ENCODE measurements at places on chromosomes 11 and 22.

DNA sequence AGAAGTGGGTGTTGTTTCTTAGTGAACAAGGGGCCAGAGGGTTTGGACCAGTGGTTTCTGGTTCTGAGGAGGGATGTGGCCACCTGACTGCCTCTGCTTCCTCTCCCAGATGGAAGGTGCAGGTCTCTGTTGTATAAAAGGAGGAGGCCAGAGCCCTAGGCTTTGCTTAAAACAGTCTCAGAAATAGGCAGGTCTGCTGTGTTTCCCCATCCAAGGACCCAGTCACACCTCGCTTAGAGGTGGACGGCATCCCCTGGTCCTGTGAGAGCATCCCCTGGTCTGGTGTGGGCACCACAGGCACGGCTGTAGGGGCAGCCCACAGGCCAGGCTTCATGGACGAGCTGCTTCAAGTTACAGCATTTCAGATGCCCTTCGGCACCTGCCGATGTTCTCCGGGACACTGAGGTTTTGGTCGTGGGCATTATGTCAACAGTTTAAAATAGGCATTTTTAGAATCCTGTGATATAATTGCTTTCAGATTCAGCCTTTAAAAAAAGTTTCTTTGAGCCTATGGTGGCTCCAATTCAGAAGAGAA, 45.7 kb upstream of the SHANK2 start:
- DNase-seq: no peak

- no peak for DNase-seq
Measured at GRCh38 chr11:36109590-36109849, 165.7 kb downstream of the LDLRAD3 start.

GRCh38 chr11:62553080-62553838, 6.7 kb upstream of the AHNAK start:
- DNase-seq: peak; percentile 90

DNA sequence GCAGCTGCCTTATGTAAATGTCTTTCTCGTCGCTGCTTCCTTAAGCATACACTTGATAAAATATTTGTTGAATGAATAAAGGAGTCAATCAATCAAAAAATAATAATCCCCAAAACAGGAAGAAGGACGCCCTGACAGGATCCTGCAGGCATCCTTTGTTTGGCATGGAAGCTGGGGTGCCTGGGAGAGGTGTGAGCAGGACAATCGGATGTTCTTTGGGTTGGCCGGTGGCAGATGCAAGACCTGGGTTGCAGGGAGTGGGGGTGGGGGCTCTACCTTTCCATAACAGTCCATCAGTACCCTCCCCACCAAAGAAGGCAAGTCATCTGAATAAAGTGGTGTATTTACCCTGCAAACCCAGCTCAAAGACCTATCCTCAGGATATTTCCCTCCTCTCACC, 1.4 kb upstream of the SHANK2 start:
- no peak for DNase-seq

GRCh38 chr11:29534836-29535235, 482.0 kb downstream of the KCNA4 start:
- peak; percentile 6 for DNase-seq

DNA sequence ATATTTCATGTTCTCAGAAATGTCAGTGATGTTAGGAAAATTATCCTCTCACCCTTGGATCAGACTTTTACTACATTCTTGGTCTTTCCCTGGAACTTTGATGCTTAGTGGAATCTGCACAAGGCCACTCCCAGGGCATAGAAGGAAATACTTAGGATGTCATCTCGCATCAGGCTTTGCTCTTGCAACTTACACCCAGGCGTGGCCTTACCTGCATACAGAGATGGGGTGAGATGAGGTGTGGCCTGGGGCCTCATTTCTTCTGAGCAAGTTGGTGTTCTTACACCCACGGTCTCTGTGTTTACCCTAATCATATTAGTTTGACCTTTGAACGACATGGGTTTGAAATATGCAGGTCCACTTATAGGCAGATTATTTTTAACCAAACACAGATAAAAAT, 19.0 kb upstream of the OR52K2 start:
- DNase-seq: no peak

GRCh38 chr11:69985641-69986439, 92.3 kb upstream of the ANO1 start:
- DNase-seq: no peak

DNA sequence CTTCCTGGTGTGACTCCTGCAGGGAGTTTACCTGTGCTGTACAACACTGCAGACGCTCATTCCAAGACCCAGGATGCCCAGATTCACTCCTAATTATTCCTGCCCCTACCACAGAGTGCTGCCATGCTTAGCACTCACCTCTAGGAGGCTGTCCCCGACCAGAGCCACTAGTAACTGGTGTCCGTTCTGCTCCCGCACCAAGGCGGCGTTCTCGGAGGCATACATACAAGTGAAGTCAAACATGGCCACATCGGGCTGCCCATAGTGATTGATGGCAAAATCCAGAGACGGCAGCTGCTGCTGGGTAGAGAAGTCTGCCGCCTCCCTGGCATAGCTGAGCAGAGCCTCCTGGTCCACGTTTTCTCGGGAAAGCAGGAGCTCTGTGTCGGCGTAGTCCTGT, 122.3 kb upstream of the BID start:
- no peak for DNase-seq
